A172 (cell line): ENCODE measurements at places on chromosomes 7 and 10. TPM values are rescaled to one million over a fixed set of nuclear protein-coding genes. Genes with fewer than 3 reads are reported as not detected.

LRRD1 gene
- total RNA-seq, result not detected in 2 replicates

GCC1 gene
- total RNA-seq, result 16.8 and 19.8 TPM in 2 replicates

- peak; percentile 59 for DNase-seq
These were observed 514.8 kb downstream of the DNAJB6 start for GRCh38 chr7:157851501-157852067.

DNA sequence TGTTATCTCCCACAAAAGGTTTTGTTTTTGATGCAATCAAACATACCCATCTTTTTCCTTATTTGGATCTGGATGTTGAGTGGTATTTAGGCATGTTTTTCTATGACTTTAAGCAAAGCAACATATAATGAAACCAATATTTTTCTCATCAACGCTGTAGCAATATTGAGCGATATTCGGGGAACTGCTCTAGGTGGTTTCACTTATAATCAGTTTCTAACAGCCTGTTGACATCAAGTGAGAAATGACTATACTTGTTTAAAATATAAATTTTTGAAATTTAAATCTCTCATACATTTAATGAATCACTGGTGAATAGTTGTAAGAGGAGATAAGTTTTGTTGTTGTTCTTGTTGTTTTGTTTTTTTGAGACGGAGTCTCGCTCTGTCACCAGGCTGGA is 52.8 kb upstream of the CCAR1 start:
- DNase-seq, result no peak

GRCh38 chr10:128594688-128595087 is 468.5 kb upstream of the MKI67 start:
- DNase-seq, result no peak

GRCh38 chr7:13946181-13946580 is 43.3 kb downstream of the ETV1 start:
- peak; percentile 51 for DNase-seq

- no peak for DNase-seq
These were observed at the start of gene TMEM130 for GRCh38 chr7:98869597-98870120. Gene TMEM130 (minus strand): TSS chr7:98870014. CDS start chr7:98869861, 153 bp downstream.

GRCh38 chr10:31171402-31172083 is 139.9 kb upstream of the ZNF438 start:
- DNase-seq, result no peak

GRCh38 chr7:42993038-42993437 is 60.9 kb downstream of the MRPL32 start:
- DNase-seq, result no peak

- DNase-seq, result no peak
These were observed 22.2 kb upstream of the ITGB1 start for GRCh38 chr10:32980242-32980557.
